ENCODE measurements at places on chromosomes 7 and 10. TPM values are rescaled to one million over a fixed set of nuclear protein-coding genes. Genes with fewer than 3 reads are reported as not detected.

The IDI2 gene
- total RNA-seq, result not detected

The AKR1C1 gene
- total RNA-seq, result 35.4 TPM

The GPRIN2 gene
- not detected for total RNA-seq

The ZNF775 gene
- 8.4 TPM for total RNA-seq

The C7orf57 gene
- not detected for total RNA-seq

The FXYD4 gene
- not detected for total RNA-seq

The STK31 gene
- 2.1 TPM for total RNA-seq

The SLC18A2 gene
- total RNA-seq, result 1.1 TPM

The ADCY1 gene
- total RNA-seq, result not detected

The SPDYE2B gene
- total RNA-seq, result not detected

The ZNF365 gene
- 1.3 TPM for total RNA-seq

The C10orf67 gene
- not detected for total RNA-seq

The MEIG1 gene
- not detected for total RNA-seq

The CSTF2T gene
- 41.7 TPM for total RNA-seq

The PON1 gene
- not detected for total RNA-seq

The SUN3 gene
- not detected for total RNA-seq

The TACR2 gene
- total RNA-seq, result 35.0 TPM

The YKT6 gene
- total RNA-seq, result 41.3 TPM

The GIMAP7 gene
- total RNA-seq, result 14.6 TPM

The PNLIP gene
- not detected for total RNA-seq

The GRID1 gene
- 7.3 TPM for total RNA-seq

The SH2B2 gene
- total RNA-seq, result 9.4 TPM

The POLR2J2 gene
- 3.3 TPM for total RNA-seq

The GJC3 gene
- total RNA-seq, result not detected

The HDAC9 gene
- 91.2 TPM for total RNA-seq

The EGR2 gene
- not detected for total RNA-seq

The ASB13 gene
- total RNA-seq, result 25.7 TPM

The NUDT13 gene
- not detected for total RNA-seq

The PCGF5 gene
- 10.8 TPM for total RNA-seq

The ZNF282 gene
- total RNA-seq, result 36.4 TPM

The ZPBP gene
- total RNA-seq, result not detected

The FAM237B gene
- total RNA-seq, result not detected

The CPVL gene
- total RNA-seq, result 21.1 TPM

The NRAP gene
- 0.07 TPM for total RNA-seq

The PON3 gene
- 10.1 TPM for total RNA-seq

The KCNIP2 gene
- 8.6 TPM for total RNA-seq

The ARHGEF5 gene
- total RNA-seq, result 5.6 TPM

The SYPL1 gene
- 133 TPM for total RNA-seq

The GARS1 gene
- total RNA-seq, result 33.5 TPM

The AGR2 gene
- total RNA-seq, result 16.7 TPM

The ECHS1 gene
- total RNA-seq, result 28.2 TPM

The PRSS37 gene
- not detected for total RNA-seq

The KIAA1217 gene
- total RNA-seq, result 3.5 TPM

The VWDE gene
- not detected for total RNA-seq

The ACBD7 gene
- total RNA-seq, result 12.2 TPM

The PLA2G12B gene
- total RNA-seq, result not detected

The GNAT3 gene
- total RNA-seq, result not detected

The GCC1 gene
- total RNA-seq, result 15.6 TPM

The HYAL4 gene
- not detected for total RNA-seq

The MACROH2A2 gene
- total RNA-seq, result 35.0 TPM

The SEMA3D gene
- total RNA-seq, result 7.1 TPM

The CACNB2 gene
- 19.4 TPM for total RNA-seq

The EEPD1 gene
- total RNA-seq, result 1.8 TPM

The DHX32 gene
- total RNA-seq, result 13.5 TPM

The CALCR gene
- 0.26 TPM for total RNA-seq

The METTL27 gene
- total RNA-seq, result 2.8 TPM

The IFIT1B gene
- 1.1 TPM for total RNA-seq

Measured in uterus (tissue), 4 donors.